SK-N-SH treated with all-trans-retinoic acid at 6 μM for 48 hours (cell line): ENCODE measurements at places on chromosomes 3 and 15.

- no peak for ATAC-seq
Measured at GRCh38 chr15:97076011-97076410, 745.5 kb downstream of the NR2F2 start.

- peak; percentile 66 for ATAC-seq
Measured at GRCh38 chr15:87672309-87673288, 583.9 kb downstream of the NTRK3 start.

GRCh38 chr3:136658946-136659682, 93.1 kb downstream of the STAG1 start:
- peak; percentile 84 for ATAC-seq

DNA sequence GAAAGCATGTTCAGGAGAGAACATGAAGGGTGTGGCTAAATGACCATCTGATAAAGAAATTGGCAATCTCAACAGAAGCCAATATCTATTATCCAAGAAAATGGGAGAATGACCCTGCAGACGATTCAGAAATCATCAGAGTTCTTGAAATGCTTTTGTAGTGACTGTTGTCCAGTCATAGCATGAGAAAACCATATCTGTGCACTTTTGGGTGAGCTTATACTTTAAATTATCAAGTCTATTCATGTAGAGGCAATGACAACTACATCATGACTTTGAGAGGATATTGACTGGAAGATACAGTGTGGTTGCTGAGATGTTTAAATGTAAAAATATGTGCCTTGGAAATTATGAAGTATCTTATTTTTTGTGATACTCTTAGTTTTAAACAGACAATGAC, 57.6 kb upstream of the AZI2 start:
- no peak for ATAC-seq

GRCh38 chr3:62712746-62713145, 162.5 kb downstream of the CADPS start:
- ATAC-seq: peak; percentile 51; the same call in 2 of the 3 replicates

DNA sequence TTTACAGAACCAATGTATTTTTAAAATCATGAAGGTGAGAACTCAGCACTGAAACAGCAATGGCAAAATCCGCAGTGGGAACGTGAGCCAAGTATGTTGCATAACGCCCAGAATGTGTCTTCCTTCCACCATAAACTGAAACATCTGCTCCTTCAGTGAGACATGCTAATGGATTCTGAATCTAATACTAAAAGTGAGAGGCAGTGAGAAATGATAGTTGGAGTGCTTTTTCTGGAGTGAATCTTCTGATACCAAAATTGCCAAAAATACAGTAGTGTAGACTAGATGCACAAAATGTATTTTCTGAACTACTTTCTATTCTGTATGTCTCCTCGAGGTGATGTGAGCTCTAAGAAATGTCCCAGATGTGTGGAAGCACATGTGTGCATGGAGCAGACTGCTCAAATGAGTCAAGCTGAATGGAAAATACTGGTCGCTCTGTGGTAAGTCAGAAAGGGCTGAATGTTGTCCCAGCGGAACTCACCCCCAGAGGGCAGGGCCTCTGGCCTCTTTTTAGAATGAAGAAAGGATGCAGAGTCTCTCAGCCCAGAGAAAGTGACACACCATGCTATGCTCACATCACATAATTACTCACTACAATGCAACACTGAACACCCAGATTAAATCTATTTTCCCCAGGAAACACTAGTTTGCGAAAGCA, 73.0 kb downstream of the ATP10A start:
- ATAC-seq: no peak

DNA sequence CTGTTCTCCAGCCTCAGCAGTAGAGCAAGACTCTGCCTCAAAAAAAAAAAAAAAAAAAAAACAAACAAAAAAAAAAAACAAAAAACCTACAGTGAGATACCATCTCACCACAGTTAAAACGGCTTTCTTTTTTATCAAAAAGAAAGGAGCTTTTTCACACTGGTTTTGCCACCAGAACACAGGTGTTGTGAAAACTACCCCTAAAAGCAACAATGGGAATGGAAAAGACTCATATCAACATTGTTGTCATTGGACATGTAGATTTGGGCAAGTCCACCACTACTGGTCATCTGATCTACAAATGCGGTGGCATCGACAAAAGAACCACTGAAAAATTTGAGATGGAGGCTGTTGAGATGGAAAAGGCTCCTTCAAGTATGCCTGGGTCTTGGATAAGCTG, 24.8 kb upstream of the SLC25A38 start:
- no peak for ATAC-seq

GRCh38 chr15:100264994-100265640, 76.7 kb downstream of the ADAMTS17 start:
- ATAC-seq: no peak

DNA sequence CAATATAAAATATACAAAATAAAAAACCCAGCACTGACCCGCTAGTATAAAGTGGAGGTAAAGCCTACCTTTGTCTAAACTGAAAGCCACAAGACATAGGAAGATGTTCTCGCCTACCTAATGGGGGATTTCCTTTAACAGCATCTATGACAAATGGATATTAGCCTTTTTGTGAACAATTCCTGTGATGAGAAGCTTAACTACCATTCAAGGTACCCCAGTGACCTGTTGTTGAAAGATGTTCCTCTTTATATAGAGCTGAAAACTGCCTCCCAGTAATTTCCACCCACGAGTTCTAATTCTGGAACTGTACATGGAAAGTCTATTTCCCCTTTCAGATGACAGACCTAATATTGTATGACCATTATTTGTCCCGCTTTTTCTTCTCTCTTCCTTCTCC, 109.8 kb upstream of the RASGRP1 start:
- no peak for ATAC-seq
